NCI-H2227 treated with DMSO at 0.1 percent for 48 hours (cell line): ENCODE measurements at places on chromosomes 2 and 18.

DNA sequence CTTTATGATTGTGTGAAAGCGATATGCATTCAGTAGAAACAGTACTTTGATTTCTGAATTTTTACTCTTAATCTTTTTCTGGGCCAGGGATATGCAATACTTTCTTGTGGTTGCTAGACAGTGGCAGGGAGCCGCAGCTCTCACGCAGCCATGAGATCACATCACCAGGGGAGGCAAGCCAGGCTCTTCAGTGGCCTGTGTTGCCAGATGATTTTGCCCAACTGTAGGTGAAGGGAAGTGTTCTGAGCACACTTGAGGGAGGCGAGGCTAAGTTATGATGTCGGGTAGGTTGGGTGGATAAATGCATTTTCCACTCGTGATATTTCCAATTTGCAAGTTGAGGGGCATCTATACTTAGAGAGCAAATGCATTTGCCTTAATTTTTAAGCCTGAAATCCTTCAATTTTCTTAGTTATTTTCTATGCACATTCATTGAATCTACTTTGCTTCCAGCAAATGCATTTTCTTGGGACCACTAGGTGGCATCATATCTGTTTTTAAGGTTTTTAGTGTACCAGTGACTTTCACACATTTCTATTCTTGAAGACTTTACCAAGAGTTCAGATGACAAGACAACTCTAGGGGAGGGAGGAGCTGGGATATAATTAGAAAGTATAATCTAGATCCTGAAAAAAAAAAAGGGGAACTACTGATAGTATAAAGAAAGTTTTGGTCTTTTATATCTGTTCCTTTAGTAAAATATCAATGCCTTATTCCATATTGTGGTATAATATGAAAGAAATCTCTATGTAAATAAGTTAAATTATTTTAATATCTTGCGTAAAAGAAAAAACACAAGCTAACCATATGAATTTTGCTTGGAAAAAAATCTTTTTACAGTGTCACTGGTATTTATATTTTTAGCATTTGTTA lies 643.3 kb downstream of the SOCS6 start:
- no peak for DNase-seq

DNA sequence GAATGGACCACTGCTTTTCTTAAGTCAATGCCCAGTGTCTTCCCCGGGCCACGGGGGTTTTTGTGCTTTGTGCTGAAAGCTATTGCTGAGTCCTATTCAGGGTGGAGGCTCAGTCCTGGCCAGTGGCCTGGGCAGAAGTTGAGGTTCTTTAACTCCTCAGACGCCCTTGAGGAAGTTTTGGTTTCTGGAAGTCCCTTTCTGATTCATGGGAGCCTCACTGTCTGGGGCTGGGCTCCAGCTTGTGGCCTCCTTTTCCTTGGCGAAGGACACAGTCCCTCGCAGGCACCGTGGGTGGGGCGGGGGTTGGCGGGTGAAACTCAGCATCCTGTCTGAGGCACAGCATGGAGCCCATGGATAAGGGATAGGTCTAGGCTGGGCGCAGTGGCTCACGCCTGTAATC lies 465.2 kb upstream of the HS6ST1 start:
- DNase-seq = no peak

- DNase-seq = no peak
Measured at GRCh38 chr2:217990791-217991465, 11.9 kb downstream of the TNS1 start.

DNA sequence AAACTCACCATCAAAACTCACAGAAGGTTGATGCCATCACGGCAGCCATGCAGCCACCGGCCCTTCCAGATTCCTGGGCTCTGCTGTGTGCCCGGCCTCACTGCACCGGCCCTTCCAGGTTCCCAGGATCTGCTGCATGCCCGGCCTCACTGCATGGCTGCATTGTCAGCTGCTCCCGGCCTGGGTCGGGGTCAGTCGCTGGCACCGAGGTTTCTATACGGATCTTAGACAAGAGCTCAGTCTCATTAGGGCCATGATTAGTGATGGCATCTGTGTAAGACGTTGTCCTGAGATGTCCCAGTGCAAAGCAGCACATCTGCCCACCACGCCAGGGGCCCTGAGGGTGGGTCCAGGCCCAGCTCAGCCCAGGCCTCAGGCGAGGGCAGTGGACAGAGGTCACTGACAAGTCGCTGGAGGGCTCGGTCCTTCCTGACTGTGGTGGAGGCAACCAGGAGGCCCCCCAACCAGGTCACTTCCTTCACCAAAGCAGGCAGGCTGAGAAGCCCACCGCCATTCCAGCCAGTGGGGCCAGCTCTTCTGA lies 29.4 kb downstream of the TMEM18 start:
- DNase-seq = no peak

GRCh38 chr2:186009341-186009740 lies 270.7 kb downstream of the FSIP2 start:
- DNase-seq = no peak

GRCh38 chr2:8636721-8637636 lies 44.9 kb upstream of the ID2 start:
- DNase-seq = peak; percentile 47

GRCh38 chr2:11377928-11378545 lies 33.6 kb upstream of the ROCK2 start:
- DNase-seq = no peak

DNA sequence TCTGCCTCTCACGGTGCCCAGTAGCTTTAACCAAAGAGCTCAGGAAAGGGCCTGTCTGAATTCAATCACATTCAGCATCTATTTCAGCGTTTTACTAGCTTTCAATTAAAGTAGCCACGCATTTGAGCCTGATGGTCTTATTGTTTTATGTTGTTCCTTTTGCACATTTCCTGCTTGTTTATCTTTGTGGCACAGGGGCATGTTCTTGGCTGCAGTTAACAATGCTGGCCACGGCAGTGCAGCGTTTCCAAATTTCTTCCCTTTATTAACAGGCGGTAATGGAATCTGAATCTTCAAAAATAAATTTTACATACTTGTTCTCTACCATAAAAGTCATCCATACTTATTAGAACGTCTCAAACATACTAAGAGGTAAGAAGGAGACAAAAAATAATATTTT lies 46.2 kb downstream of the HPCAL1 start:
- DNase-seq = no peak

DNA sequence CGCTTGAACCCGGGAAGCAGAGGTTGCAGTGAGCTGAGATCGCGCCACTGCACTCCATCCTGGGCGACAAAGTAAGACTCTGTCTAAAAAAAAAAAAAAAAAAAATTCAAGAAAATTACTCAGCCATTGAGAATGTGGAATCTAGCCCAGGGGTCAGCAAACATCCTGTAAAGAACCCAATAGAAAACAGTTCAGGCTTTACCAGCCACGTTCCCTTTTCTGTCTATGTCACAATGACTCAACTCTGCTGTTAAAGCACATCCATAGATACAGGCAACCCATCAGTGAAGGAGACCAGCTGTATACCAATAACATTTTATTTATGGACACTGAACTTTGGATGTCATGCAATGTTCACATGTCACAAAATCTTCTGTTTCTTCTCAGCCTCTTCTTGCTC lies 435.6 kb upstream of the GYPC start:
- no peak for DNase-seq

GRCh38 chr2:240909216-240909974 lies 3.3 kb downstream of the CROCC2 start:
- no peak for DNase-seq

GRCh38 chr2:234095301-234095700 lies 44.8 kb downstream of the SPP2 start:
- DNase-seq = peak; percentile 85

DNA sequence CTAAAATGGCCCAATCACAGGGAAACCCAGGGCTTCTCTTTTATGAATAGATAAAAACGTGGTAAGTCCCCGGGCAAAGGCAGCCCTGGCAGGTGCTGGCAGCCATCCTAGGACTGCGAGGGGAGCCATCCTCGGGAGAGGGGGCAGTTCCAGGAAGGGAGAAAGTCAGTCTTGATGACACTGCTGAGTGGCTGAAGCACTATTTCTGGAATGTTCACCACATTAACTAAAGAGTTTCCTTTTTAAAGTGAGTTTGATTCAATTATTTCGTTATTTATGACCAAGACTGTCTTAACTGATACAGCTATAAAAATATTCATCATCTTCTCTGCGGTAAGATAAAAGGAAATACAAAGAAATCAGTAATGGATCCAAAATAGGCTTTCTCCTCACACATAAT lies 20.4 kb downstream of the TTR start:
- no peak for DNase-seq

- no peak for DNase-seq
Measured at GRCh38 chr18:57776354-57776753, 26.8 kb downstream of the ATP8B1 start.

DNA sequence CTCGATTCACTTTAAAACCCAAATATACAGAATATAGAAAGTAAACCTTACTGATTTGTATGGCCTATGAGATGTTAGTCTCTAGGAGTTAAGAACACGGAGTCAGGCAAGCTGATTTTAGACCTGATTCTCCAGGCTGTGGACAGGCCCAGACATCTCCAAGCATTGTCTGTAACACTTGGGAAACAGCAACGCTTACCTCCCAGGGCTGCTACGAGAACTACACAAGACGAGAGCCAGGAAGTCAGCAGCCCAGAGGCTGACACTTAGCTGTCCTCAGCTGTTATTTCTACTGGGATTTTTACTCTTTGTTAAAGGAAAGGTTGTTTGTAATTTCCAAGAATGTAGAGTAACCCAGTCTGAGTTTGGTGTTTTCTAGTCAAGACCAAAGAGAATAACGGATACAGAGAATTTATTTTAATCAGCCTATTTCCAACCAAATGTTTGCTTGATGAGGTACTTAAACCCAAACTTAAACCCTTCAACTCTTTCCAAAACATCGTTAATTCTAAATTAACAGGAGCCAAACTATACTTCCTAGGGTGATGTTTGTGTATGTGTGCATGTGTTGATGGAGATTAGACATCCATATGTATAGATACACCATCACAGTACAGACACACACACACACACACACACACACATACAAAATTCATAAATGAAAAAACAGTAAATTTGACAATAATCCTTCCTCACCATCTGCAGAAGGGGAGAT lies 123.4 kb downstream of the LAMA1 start:
- no peak for DNase-seq

- no peak for DNase-seq
Measured at GRCh38 chr2:215010390-215010789, 128.0 kb downstream of the ABCA12 start.

DNA sequence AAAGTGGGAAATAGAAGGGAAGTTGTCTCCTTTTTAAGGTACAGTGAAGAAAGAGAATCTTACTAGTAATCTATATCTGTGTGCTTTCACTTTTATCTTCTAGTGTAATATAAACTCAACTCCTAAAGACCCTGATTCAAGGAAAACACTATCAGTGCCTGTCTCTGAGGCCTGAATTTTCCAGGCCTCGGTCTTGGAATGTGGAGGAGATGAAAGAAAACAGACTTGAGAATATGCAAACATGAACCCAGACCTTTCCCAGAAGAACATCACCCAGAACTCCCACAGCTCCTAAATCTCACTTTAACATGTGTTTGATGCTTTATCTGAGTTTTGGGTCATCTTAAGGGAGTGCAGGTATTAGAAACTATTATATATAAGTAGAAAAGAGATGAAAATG lies 51.8 kb downstream of the EPB41L5 start:
- DNase-seq = no peak

GRCh38 chr2:72689579-72690195 lies 136.1 kb downstream of the EXOC6B start:
- DNase-seq = no peak

GRCh38 chr2:136770384-136770783 lies 5.0 kb downstream of the THSD7B start:
- no peak for DNase-seq

- DNase-seq = no peak
Measured at GRCh38 chr2:207546822-207547221, 17.1 kb downstream of the CREB1 start.

DNA sequence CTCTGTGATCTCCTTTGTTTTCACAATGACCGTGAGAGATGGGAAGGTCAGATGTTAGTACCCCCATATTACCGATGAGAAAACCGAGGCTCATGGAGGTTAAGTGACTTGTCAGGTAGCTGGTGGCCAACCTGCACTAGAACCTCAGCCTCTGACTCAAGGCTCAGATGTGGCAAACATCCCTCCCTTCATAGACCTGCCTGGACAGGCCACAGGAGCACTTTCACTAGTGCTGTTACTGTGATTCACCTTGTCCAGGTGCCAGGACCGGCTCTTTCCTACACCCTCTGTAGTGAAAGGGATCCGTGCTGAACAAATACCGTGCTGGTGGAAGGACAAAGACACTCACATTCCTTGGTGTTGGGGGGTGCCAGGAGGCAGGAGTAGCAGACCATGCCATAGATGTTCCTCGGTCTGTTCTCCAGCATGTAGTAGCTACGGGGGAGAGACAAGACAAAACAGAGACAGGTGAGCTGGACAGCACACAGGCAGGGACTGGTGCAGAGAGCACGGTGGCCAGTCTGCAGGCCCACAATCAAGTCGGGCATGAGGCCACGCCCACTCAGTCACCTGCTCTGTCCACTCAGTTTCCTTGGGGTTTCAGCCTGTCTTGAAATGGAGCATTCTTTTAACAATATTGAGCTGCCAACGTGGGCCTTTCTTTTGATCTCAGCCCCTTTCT lies 65.9 kb downstream of the EDAR start:
- no peak for DNase-seq

DNA sequence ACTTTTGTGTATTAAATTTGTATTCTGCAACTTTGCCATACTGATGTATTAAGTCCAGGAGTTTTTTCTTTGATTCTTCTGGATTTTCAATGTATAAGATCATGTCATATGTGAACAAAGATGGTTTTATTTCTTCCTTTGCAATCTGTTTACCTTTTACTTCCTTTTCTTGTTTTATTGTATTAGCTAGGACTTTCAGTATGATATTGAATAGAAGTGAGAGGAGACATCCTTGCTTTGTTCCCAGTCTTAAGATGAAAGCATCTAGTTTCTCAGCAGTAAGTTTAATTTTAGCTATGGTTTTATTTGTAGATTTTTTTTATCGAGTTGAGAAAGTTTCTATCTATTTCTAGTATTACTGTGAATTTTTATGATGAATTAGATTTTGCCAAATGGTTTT lies 25.5 kb downstream of the VRK2 start:
- no peak for DNase-seq

DNA sequence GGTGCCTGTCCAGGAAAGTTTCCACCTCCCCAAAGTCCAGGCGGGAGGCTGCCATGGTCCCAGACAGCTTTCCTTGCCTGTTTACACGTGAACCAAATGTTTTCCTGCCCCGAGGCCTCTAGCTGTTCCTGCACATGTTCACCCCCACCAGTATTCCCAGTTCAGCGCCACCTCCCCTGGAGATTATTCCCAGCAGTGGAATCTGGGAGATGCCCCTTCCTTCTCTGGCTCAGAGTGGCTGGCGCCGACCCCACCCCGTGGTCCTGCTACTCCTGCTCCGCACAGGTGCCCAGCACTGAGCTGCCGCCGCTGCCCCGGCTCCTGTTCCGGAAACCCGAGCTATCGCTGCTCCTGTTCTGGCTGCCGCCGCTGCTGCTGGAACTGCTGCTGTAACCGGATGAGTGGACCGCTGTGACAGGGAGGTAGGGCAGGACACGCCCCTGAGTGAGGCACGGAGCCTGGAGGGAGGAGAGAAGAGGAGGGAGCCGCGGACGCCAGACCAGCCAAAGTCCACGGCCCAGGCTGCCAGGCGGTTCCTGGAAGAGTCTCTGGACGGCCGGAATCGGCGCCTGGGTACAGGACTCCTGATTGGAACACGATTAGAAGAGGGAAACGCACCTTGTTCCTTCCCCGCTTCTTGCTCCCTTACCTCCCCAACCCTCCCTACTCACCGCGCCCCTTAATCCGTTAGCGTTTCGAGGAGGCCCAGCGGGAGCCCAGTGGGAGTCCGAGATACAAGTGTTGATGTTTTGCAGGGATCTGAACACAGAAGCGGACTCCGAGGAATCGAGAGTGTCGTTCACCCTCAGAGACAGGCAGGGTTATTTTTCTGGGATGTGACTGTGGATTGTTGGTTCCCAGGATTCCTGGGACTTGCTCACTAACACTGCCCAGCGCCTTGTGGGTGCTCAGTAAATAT lies at the start of gene PDE11A:
Gene PDE11A, minus strand, starts transcription at position 395 of the 919 bp plus-strand sequence. Its CDS starts 340 bp downstream, at position 55.
- DNase-seq = peak; percentile 81
